Activated naive CD4-positive, alpha-beta T cell treated with anti-CD3 and anti-CD28 coated beads, Interleukin-2, amount 50 U/mL, for 16 hours (primary cell): ENCODE measurements at places on chromosomes 3 and 15.

DNA sequence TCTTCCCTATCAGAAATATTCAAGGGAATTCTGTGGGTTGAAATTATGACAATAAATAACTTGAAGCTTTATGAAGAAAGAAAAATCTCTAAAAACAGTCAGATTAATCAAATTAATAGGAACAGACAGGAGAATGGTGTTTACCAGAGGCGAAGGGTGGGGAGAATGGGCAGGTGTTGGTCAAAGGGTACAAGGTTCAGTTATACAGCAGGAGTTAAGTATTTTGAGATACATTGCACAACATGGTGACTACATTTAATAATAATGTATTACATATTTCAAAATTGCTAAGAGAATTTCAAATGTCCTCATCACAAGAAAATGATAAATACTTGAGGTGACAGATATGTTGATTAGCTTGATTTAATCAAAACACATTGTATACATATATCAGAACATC is 18.6 kb downstream of the SPCS1 start:
- no peak for DNase-seq

- no peak for DNase-seq
These were observed 3.2 kb upstream of the RARRES1 start for GRCh38 chr3:158735296-158736033.

DNA sequence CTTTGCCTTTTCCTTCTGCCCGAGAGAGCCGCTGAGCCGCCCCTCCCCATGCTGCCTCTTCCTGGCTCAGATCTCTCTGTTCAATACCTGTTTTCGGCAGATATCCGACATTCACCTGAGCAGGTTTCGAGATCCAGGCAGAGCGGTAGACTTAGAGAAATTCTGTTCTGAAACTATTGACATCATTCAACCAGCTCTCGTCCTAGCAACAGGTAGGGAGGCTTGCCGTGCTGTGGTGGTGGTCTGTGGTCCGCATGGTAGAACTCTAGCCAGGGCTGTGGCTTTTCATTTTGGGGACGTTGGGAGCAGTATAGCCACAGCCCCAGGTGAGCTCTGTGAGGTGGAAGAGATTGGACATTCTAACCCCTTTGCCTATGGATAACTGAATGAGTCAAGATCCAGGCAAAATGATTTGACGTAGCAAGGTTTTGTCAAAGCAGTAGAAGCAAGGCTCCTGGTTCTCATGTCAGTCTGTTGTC is 810 bp downstream of the TMEM62 start:
- no peak for DNase-seq

DNA sequence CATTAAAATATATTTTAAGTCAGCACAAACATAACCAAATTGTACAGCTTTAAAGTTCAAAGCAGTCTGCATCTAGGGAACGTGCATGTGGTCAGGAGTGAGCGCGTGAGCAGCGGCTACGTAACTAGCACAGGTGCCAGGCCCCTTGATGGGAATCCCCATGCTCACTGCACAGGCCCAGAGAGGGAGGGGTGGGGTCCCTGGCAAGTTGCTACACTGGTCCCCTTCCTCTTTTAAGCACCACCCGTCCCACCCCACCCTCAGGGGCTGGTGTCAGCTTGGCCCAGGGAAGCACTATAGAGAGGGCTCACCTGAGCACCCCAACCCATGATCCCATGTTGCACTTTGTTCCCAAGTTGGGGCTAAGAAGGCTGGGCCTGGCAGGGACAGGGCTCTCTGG is 835 bp upstream of the GMPPB start:
- no peak for DNase-seq

DNA sequence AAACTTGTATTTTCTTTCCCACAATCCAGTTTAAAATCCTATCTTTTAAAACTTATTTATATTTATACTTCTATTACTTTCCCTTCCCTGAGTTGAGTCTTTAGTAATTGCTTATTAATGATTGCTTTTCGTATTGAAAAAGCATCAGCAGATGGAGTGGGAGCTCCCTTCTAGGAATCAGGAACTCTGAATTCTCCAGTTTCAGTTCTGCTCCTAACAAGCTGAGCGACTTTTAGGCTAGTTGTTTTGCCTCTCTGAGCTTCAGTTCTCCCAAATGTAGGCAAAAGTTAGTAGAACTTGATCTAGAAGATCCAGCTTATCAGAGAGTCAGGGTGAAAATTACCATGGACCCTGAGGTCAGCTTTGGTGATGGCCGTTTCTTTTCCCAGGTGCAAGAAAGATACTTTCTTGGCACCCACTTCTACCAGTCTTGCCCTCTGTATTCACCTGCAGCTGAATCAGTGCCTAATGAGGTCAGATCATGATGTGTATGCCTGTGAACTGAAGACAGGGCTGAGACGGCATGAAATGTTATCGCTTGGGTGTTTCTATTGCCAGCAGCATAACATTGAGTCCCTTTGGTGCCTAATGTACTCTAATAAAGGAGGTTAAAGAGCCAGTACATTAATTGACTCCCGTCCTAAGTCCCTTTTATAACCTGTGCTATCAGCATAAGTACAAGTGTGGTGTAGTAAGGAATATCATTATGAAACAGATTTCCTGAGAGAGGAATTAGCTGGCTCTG is 194.5 kb upstream of the TBC1D5 start:
- no peak for DNase-seq

GRCh38 chr15:90836296-90836871 is 32.0 kb upstream of the FURIN start:
- no peak for DNase-seq

- DNase-seq, result no peak
These were observed 64.7 kb downstream of the ARRDC4 start for GRCh38 chr15:98025237-98025636.

- DNase-seq, result no peak
These were observed 78.0 kb downstream of the ALCAM start for GRCh38 chr3:105444725-105445124.

- DNase-seq, result no peak
These were observed 3.6 kb downstream of the SNX1 start for GRCh38 chr15:64099379-64099778.

DNA sequence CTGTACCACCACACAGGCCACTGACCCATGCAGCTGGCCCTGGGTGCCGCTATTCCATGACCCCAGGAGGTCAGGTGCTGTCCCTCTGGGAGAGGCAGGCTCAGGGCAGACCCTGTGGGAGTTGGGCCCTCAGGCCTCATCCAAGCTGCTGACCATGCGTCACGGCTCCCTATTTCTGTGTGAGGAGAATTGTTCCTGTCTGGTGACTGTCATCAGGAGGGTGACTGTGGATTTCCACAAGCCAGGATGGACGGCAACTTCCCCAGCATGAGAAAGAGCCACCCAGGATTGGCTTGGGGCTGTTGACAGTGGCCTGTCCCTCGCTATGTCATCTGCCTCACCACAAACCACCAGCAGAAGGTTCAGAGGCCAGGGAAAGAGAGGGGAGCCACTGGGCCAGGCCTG is 41.4 kb downstream of the ZDHHC19 start:
- DNase-seq, result no peak

DNA sequence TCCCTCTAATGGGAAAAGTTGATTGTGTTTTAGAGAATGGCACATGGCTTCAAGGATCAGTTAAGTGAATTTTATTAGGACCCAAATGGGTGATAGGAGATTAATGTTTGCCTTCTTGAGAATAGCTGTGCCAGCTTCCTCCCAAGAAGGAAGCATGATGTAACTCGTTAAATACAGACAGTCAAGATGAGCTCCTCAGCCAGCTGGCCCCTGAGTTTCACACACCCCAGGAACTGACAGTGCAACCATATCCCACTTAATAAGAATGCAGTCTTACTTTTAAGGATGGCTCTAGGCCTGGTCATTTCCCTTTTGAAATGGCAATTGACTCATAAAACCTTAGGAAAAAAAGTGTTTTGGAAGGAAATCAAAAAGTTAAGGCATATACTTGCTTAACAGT is 472.8 kb upstream of the KCNMB2 start:
- DNase-seq, result no peak

GRCh38 chr3:66456711-66457173 is 44.1 kb downstream of the LRIG1 start:
- DNase-seq, result no peak

DNA sequence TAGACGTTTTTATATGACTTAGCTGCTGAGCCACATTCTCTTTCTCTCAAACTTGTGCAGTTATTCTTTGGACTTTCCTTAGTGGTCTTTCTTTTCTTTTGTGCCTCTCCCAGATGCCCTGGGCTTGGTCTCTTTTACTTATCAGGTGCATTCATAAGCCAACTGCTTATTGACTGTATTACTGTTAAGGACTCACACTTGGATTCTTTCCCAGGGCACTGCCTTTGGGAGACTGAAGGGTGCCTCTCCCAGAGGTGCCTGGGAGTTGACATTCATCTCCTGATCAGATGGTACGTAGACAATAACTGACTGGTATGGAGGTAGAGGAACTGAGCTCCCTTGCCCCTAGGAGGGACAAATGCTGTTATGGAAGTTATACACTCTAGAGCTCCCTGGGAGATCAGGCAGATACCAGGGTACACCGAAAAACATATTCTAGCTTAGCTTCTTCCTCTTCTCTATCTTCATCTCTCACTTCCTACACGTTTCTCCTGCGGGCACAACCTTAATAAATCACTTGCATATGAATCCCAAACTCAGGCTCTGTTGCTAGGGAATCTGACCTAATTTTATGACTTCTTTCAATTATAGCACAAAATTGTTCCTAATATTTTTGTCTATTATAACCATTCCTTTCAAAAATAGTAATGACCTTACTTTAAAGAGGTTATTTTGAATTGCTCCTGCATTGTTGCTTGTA is 24.7 kb downstream of the PARP15 start:
- no peak for DNase-seq

GRCh38 chr3:186053954-186054791 is 54.7 kb downstream of the ETV5 start:
- DNase-seq, result no peak

DNA sequence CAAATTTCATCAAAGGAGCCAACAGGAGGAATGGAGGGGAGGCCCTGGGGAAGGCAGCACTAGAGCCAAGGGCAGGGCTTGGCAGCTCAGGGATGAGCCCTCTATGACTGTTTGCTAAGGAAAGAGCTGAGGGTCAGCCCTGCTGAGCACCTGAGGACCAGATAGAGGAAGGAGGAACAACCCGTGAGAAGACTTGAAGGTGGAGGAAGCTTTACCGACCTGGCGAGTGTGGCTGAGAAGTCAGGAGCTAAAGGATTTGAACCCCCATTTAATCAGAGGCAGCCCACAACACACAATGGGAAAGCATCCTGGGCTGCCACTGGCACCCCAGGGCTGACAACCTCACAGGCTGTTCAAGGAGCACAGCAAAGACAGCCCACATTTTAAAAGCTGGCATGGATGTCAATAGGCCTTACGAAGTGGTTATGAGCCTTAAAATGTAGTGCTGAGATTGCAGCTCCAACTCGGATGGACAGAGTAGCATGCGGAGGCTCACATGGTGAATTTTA is 20.7 kb upstream of the LRRC2 start:
- DNase-seq, result no peak

DNA sequence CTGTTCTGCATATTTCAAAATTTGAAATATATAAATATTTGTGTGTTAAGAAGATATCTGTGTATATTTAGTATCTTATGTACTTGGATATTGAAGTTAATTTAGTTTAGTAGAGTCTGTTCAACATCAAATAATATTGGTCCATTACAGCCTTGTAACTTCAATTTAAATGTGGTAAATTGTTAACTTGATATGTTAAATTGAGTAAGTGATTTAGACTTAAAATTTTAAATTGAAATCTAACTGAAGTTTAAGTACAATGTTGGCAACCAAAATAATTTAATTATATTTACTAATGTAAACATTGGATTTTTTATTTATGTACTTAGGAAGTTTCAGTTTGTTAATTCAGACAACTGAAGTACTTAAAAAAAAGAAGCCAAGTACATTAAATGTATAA is 343.9 kb upstream of the DNAJC19 start:
- DNase-seq, result no peak

DNA sequence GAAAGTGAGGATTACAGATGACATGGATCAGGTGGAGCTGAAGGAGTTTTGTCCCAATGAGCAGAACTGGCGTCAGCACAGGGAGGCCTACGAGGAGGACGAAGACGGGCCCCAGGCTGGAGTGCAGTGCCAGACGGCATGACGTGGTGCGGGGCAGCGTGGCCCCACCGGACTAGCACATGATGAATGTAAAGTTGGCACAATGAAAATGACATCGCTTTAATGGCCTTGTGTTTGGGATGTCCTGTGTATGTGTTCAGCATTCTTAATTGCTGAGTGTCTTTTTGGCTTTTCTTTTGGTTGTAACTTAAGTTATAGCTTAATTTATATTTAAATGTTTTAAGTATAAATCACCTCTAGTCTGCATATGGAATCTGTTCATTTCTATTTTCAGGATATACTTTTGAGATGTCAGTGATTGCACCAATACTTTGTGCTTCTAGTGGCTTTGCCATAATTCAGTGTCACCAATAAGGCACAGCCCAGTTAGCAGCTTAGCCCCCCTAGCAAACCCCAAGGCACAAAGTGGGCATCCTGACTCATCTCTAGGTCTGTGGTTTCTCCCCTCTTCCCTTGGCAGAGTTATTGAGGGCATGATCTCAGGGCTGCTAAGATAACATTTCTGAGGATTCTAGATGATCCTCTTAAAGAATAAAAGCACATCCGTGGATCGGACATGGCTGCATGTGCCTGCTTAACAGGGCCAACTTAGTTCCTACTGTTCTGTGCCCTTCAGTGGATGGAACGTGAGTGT is 16.1 kb downstream of the DNAJA4 start:
- DNase-seq, result no peak

DNA sequence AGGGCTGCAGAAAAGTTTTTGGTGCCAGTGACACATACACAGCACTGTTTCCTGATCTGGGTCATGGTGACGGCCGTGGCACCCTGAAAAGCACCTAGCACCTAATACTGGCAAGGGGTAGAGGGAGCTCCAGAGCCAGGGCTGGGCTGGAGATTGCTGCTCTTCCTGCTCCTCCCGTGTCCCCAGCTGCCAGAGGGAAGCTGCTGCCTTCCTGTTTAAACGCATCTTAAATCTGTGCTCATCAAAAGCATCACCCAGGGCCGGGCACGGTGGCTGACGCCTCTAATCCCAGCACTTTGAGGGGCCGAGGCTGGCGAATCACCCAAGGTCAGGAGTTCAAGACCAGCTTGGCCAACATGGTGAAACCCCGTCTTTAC is 156.7 kb upstream of the MEF2A start:
- no peak for DNase-seq
